ENCODE measurements at places on chromosomes 13 and 19.

- DNase-seq = no peak
These were observed 18.3 kb downstream of the SIAH3 start for GRCh38 chr13:45833242-45833641.

- peak; percentile 34 for DNase-seq
These were observed 38.6 kb downstream of the WDR87 start for GRCh38 chr19:37867831-37868230.

GRCh38 chr19:57103573-57104277 is 16.1 kb upstream of the USP29 start:
- DNase-seq = peak; percentile 75

DNA sequence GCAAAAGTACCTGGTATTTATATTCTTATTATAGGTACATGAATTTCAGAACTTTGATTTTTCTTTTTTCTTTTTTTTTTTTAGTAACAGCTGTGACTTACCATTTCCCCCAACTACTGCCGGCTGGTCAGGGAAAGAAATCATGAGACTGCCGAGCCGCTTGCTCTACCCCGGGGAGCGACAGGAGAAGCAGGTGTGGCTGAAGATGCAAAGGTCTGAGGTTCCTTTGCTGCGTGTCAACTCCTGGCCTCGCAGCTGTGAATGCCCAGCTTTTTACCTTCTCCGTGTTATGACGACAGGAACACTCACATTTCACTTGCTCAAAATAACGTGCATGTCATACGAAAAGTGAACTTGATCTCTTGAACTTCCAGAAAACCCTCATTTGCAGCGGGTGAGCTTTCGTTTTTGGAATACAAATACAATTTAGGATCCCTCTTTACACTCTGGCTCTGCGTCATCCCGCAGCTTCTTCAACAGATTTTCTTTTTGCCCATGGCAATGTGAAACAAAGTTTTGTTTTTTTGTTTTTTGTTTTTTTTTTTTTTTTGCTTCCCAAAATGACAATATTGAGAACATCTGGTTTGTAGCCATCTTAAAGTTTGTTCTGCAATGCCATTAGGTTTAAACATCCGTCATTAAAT is 117.9 kb downstream of the EFNB2 start:
- no peak for DNase-seq

- peak; percentile 41 for DNase-seq
These were observed 112.3 kb downstream of the VWA8 start for GRCh38 chr13:41848435-41849255.

DNA sequence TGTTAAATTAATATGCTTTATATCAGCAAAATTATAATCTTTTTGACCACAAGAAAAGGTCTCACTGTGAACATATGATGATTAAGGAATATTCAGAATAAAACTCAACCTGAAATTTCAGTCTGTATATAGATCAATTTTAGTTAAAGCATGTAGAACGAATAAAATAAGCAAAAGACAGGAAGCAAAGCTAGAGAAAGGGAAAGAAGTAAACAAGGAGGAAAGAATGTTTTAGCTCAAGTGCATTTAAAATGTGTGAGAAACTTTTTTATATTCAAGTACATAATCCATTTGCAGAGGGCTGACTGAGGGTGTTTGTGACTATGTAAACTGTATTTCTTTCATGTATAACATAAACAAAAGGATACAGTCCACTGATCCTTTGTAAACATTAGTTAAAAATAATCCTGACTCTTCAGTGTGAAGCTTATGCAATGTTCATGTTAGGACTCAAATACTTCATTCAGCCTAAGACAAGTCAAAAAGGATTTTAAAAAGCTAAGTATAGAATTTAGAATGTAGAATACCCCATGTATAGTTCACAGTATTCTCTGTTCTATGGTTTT is 472.1 kb downstream of the DIAPH3 start:
- DNase-seq = no peak

GRCh38 chr13:43433691-43434141 is 353.1 kb downstream of the ENOX1 start:
- no peak for DNase-seq

DNA sequence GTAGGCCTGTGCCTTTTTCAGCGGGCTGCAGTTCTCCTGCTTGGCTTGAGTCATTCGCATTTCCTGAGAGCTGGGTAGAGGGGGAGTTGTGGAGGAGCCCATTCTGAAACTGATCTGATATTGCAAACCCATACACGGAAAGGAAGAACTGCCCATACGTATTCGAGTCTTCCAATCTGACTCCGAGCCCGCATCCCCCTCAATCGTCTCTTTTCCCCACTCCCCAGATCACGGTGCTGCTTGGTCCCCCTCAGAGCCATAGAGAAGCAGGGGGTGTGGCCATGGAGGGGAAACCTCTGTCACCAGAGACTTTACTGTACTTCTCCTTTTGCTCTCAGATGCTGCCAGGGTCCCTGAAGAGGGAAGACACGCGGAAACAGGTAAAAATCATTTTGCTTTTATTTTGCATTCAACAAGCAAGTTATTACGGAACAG is at the start of gene CD22:
Gene CD22, plus strand, starts transcription at position 337 of the 435 bp plus-strand sequence. CDS start 2,854 bp downstream, outside the sequence.
- DNase-seq = no peak

GRCh38 chr19:18261474-18261873 is 12.8 kb downstream of the IQCN start:
- DNase-seq = no peak

DNA sequence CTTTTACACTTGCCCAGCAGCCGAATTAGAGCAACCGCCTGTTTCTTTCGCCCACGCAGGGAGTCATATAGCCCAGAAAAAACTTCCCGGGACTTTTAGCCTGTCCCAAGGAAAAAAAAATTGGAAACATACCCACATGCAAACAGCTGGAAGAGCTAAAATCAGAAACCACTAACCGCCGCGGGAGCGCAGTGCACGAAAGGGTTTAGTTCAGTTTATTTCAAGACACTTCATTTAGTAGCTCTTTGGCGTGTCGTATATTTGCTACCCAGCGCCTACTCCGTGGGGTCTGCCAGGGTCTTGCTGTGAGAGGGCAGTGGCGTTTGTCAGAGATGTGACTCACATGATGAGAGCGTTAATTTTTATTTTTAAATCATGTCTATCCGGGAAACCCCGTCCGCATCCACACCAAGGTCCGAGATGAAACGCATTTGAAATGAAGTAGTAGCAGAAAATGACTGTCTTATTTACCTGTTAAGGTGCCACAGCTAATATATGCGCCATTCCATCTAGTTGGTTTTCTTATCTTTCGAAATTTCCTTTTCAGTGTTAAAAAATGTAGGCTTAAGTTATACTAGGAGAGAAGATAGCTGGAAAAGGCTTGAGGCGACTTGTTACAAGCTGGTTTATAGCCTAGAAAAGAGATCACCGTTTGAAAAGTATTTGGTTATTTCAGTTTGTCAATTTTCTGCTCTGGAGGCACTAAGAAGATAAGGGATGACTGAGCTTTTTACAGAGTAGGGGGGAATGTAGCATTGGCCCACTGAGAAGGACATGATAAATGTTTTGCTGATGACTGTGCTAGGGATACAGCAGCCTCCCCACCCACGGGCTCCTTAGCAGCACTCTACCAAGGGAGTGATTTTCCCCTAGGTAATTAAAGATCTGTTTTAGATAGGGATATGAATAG is 1.7 kb downstream of the KLF5 start:
- DNase-seq = peak; percentile 69

GRCh38 chr13:67519356-67519755 is 289.2 kb upstream of the PCDH9 start:
- no peak for DNase-seq

DNA sequence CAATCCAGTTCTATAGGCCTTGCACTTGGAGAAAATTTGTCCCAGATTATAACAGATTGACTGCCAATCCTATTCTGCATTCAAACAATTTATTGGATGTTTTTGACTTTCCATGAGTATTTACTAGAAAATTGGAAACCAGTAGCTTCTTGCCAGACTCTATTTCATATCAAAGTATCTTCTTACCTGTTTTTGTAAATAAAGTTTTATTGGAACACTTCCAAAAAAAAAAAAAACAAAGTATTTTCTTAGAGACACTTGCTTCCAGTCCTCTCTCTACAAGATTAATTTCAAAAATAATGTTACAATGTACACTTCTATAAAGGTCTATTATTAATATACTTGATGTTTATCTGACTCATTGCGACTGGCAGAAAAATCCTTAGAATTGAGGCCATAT is 209.2 kb upstream of the PCDH9 start:
- no peak for DNase-seq

GRCh38 chr13:95644601-95645052 is at the start of gene DZIP1:
Gene DZIP1, minus strand, starts transcription at chr13:95644706. Its CDS starts 2,677 bp downstream, at chr13:95642029.
- DNase-seq = peak; percentile 88

DNA sequence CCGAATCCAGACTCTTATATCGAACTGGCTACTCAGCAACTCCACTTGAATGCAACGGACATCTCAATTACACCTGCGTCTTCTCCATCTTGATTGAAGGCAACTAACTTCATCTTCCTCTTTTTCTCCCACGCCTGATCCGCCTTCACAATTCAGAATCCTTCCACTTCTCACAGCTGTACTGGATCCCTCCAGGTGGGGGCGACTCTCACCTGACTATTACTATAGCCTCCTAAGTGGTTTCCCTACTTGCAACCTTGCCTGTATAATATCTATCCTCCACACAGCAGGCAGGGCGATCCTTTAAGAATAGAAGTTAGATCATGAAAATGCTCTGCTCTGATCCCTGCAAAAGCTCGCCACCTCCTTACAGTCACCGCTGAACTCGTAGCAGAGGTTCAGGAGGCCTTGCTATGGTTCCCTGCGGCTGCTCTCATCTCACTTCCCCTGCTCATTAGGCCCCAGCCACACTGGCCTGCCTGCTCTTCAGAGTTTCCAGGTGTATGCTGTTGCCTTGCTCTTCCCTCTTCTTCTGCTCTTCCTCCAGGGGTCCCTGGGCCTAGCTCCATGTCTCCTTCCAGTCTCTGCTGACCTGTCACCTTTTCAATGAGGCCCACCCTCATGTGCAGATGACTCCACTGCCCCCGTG is 31.9 kb downstream of the RFXAP start:
- peak; percentile 13 for DNase-seq

- no peak for DNase-seq
These were observed 64.8 kb upstream of the GPR183 start for GRCh38 chr13:99371956-99372355.

DNA sequence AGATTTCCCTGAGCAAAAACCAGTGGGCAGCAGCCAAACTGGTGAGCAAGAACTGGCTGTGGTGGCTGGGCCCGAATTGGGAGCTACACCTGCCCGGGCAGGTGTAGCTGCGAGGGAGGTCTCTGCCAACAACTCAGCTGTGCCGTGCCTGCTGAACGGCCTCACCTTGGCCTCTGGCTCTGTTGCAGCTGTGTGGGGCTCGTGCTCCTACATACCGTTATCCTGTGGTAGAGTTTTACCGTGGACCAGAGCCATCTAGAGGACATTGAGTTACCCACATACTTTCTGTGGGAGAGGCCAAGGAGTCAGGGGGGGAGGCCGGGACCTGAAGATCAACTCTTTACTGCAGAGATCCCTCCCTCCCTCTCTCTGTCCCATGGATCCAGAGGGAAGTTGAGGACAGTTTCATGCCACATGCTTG is 113.2 kb downstream of the TM9SF2 start:
- DNase-seq = peak; percentile 33

GRCh38 chr19:35883882-35884281 is 15.5 kb downstream of the APLP1 start:
- DNase-seq = no peak

- DNase-seq = no peak
These were observed 155.3 kb downstream of the IRS2 start for GRCh38 chr13:109631069-109631468.

GRCh38 chr13:87356314-87356713 is 314.9 kb upstream of the SLITRK5 start:
- DNase-seq = no peak

- DNase-seq = no peak
These were observed 9.4 kb upstream of the TBC1D4 start for GRCh38 chr13:75491376-75491775.

DNA sequence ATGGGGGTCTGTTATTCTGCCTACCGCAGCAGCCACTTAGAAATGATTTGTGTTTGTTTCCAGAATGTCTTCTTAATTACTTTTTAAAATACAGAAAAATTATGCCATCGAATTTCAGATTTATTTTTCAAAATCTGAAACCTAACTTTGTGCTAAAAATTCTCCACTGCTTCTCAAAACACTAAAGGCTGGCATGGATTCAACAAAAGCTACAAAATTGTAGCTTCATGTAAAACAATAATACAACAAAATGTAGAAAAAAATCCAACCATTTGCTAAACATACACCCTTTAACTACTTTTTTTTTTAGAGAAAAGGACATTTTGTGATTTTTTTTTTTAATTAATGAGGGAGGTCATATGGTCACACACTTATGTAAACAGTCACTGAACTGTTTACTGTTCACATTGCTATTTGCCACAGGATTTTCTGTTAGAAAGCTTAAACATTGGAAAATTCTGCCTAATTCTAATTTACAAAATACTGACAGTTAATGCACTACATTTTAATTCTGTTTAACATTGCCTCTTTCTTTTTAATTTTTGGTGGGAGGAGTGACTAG is 606.6 kb downstream of the DCT start:
- no peak for DNase-seq

DNA sequence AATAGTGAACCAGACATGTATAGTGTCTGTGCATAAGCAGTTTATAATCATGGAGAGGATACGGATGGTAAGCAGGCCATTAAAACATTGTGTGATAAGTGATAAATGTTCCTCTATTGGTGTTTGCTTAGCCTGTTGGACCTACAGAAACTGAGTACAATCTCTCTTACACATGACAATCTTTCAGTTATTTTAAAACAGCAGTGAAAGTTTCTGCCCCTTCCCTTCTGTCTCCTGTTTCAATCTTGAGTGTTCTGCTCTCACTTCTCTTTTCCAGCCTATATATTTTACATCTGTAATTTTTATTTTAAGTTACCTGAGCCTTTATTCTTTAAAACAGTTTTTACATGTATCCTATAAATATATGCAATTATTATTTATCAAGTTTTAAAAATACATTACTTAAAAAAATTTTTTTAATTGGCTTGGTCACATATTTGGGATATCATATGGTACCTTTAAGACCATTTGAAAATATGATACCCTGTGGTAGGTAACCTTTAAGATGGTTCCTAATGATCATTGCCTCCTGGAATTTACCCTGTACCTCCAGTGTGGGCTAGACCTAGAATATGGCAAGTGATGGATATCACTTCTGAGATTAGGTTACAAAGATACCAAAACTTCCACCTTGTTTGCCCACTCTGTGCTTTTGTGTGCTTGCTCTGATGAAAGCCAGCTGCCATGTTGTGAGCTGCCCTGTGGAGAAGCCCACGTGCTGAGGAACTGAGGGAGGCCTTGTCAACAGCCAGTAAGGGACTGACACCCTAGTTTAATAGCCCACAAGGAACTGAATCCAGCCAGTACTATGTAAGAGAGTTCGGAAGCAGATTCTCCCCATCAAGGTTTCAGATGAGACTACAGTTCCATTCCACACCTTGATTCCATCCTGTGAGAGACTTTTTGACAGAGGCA is 99.3 kb downstream of the DHRS12 start:
- no peak for DNase-seq

DNA sequence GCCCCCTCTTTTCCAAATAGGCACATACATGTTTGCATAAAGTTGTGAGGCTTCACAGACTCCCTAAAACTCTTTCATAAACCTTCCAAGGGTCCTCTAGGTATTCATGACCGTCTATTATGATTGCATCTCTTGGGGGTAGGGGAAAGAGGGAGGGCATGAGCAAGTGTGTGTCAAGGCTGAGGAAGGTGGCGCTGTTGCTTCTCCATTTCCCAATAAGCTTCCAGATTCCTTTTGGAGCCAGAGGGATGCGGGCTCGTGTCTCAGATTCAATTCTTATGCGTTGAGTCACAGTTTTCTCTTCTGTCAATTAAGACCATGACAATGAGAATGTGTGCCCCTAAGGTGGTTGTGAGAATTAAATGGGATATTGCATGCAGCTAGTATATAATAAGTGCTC is 51.0 kb upstream of the CYP2A7 start:
- DNase-seq = peak; percentile 20

GRCh38 chr19:873084-873483 is 13.6 kb downstream of the CFD start:
- DNase-seq = peak; percentile 26
